ENCODE measurements at places on chromosomes 1 and 21.

DNA sequence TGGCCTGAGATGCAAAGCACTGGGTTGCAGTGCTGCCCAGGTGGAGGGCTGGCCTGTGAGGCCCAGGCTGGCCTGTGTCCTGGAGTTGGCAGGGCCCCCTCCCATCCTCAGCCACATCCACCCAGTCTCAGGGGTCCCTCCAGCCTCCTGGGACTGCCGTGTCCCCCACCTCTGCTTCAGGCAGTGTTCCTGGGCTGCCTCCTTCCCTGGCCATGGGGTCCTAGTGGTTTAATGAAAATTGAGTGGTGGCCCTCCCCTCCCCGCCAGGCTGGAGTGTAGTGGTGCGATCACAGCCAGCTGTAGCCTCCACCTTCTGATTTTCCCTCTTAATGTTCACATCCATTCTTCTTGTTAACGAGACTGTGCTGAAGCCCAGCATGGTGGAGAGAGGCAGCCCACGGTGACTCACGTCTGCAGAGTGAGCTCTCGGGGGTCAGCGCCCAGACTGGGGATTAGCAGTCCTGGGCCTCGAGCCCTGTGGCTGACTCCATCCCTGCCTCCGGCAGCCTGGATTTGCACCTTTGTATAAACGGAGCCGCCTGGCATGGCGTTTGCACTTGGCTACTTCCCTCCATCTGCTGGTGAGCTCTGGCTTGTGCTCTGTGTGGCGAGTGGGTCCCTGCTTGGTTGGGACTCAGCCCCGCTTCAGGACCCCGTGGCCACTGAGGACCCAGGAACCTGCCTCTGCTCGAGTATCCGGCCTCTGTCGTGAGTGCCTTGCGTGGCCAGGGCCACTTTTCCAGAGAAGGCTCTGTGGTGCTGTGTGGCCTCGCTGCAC is 6.9 kb downstream of the MIB2 start:
- no peak for DNase-seq

DNA sequence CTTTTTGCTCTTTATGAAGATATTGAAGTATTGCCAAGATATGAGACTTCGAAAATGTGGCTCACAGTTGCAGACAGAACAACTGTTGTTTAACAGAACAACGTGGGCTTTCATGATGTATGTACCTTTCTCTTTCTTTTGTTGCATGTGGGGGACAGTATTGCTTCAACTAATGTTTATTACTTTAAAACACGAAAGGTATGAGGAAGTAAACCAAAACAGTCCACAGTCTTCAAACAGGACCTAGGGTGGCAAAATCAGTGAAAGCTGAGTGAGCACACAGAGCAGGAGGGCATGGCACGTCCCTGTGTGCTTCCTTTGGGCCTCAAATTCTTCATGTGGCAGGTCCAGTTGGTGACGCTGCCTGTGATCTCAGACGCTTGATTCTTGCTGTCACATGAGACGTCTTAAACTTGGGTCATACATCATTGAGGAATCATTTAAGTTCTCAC is 7.8 kb upstream of the CHAF1B start:
- no peak for DNase-seq

DNA sequence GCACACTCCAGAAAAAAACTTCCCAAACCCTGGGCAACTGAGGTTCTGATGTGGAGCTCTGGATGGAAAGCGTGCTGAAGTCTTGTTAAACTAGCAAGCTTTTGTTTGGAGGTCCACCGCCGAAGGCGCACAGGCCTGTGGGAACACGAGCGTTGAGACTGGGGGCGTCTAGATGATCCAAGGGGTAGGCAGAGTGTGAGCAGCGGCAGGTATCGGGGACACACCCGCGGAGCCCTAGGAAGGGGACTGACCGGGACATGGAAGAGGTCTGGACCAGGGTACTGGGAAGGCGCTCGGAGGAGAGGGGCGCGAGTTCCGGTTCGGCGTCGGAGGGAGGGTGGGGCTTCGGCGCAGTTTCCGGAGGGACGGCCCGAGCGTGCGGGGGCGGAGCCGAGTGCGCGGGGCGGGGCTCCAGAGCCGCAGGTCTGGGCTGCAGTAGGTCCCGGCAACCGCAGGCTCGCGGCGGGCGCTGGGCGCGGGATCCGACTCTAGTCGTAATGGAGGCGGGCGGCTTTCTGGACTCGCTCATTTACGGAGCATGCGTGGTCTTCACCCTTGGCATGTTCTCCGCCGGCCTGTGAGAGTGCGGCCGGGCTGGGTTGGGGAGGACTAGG is at the start of gene SLC50A1:
Gene SLC50A1, plus strand, starts transcription at position 438 of the 614 bp plus-strand sequence. Its CDS starts 60 bp downstream, at position 498.
- peak; percentile 96 for DNase-seq

- DNase-seq: no peak
These were observed 17.6 kb downstream of the MAPKAPK2 start for GRCh38 chr1:206702260-206702659.

- DNase-seq: peak; percentile 79
These were observed 182.6 kb upstream of the EDN2 start for GRCh38 chr1:41666981-41667631.

- DNase-seq: no peak
These were observed 359.2 kb downstream of the RRAGC start for GRCh38 chr1:38500352-38500751.

DNA sequence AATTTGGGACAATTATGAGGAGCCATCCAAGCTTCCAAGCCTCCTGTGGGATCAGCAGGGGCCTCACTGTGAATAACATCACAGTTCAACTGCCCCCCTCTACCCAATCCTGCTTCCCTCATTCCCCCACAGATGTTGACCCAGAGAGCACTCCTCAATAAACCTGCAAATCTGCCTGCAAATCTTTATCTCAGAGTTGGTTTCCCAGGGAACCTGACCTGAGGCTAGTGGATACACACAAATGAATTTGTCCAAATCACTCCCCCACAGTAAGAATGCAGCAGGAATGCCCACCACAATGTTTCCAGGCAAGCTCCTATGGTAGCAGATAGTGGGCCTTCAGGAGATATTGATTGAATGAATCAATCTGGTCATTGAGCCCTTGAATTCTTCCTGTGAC is 56.4 kb upstream of the HIVEP3 start:
- no peak for DNase-seq
